ENCODE measurements at places on chromosomes 6 and 20.
A peak's percentile ranks its signal among the peaks of the same experiment; 100 is the strongest.

DNA sequence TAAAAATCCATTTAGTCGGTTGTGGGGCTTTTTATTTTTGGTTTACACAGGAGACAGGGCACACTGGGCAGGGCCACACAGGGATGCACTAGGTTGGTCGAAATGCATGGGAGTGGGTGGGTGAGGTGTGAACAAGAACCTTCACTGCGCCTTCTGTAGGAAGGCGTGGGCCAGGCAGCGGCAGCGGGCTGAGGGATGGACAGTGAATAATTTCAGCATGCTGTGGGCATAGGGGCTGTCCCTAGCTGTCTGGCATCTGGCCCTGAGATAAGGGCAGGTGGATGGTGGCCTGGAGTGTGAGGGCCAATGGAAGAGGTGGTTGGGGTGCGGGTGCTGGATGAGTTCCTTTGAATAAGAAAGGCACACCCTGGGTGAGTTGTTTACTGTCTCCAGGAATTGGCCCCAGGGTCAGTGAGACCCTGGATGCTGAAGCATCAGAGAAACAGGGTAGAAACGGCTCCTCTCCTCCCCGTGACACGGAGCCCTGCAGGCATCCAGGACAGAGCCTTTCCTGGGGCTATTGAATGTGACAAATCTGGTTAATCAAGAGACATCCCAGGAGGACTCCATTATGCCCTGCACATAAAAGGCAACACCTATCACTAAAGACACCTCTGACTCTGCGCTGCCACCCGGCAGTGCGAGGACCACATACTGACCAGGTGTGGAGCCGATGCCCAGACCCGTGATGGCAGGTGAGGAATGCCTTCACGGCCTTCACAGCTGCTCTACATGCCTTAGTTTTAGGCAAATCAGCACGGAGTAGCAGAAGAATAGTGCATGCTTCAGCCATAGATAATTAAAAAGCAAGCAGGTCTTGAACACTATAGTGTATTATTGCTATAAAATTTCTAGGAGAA, 123.0 kb upstream of the SNX9 start:
- no peak for DNase-seq

DNA sequence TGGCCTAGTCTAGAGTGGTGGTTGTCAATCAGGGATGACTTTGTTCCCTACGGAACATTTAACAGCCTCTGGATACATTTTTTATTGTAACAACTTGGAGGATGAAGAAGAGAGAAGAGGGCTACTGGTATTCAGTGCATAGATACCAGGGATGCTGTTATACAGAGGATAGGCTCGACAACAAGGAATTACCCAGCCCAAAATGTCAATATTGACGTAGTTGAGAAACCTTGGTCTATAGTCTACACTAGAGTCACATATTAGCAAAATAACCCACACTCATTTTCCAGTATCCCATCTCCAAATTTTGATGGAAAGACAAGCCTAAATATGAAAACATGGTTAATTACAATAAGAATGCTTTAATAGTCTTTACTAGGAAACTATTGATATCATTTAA, 195.1 kb downstream of the PKHD1 start:
- DNase-seq, result no peak

- no peak for DNase-seq
Observed at GRCh38 chr6:56739836-56740815, 97.4 kb upstream of the DST start.

GRCh38 chr6:119966484-119966883, 616.9 kb upstream of the MAN1A1 start:
- DNase-seq, result no peak

- DNase-seq, result no peak
Observed at GRCh38 chr6:160139420-160139851, 17.8 kb downstream of the SLC22A1 start.

- DNase-seq, result no peak
Observed at GRCh38 chr20:62641321-62642050, 817 bp upstream of the SLCO4A1 start.

- no peak for DNase-seq
Observed at GRCh38 chr6:167560673-167561569, 236.0 kb downstream of the TTLL2 start.

GRCh38 chr6:125236536-125237327, 65.0 kb downstream of the HDDC2 start:
- no peak for DNase-seq

DNA sequence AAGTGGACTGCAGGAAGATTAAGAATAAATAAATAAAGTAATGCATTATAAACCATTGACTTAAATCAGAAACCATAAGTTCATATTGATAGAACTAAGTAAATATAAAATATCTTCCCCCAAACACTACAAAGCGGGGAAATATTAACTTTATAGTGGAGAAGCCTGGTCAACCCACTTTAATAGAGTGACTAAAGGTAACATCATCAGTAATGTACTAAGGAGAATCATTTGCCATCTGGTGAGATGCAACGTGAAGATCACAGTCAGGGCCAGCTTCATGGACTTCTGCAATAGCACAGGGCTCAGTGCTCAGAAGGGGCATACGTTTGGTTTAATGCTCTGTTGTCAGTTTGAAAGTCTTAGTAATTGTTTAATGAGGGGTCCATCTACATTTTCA, 58.8 kb upstream of the CD83 start:
- no peak for DNase-seq

DNA sequence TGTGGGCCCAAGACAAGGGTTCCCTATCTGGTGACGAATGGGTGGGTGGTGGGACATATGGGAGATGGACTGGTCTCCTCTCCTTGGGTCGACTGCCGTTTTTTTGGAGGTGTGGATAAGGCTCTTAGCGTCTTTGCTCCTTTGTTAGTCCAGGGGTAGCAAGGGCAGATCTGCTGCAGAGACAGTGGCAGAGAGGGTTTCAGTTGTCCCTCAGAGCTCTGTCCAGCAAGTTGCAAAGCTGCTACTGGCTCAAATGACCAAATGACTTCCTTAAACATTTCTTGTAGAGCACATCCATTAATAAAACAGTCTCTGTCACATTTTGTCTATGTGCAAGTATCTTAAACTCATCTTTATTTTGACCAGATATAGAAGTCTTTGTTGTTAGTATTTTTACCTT, 508.0 kb upstream of the ADGRB3 start:
- DNase-seq, result no peak

- no peak for DNase-seq
Observed at GRCh38 chr6:131982740-131983259, 31.6 kb upstream of the CCN2 start.

- DNase-seq, result no peak
Observed at GRCh38 chr20:21251278-21251677, 51.9 kb upstream of the XRN2 start.

GRCh38 chr6:142888456-142888855, 56.5 kb downstream of the HIVEP2 start:
- DNase-seq, result no peak

GRCh38 chr6:149347067-149347466, 29.6 kb downstream of the TAB2 start:
- DNase-seq, result no peak

GRCh38 chr6:87832025-87832825, 130.2 kb upstream of the AKIRIN2 start:
- DNase-seq, result no peak

DNA sequence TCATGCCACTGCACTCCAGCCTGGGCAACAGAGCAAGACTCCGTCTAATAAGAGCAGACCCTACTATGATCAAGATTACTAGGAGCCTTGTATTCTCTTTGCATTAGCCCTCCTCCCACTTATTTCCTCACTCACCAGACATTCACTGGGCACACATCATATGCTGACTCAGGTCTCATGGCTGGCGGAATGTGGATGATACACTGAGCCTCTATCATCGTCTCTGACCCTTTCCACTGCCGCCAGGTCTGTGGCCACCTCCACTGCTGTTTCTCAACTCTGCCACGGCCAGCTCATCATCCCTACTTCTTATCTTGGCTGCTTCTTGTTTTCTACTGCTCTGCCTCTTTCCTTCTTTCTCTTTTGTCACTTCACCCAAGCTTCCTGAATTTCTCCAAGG, 161.0 kb downstream of the BACH2 start:
- no peak for DNase-seq

- no peak for DNase-seq
Observed at GRCh38 chr6:150482883-150483409, 114.1 kb downstream of the IYD start.

- no peak for DNase-seq
Observed at GRCh38 chr20:60091305-60091704, 133.1 kb downstream of the CDH26 start.

- DNase-seq, result no peak
Observed at GRCh38 chr20:43408848-43409576, 48.7 kb upstream of the SRSF6 start.

GRCh38 chr6:121242386-121242785, 91.9 kb downstream of the TBC1D32 start:
- DNase-seq, result no peak

GRCh38 chr6:121201105-121201504, 133.2 kb downstream of the TBC1D32 start:
- no peak for DNase-seq

GRCh38 chr6:10297832-10298231, 117.0 kb downstream of the TFAP2A start:
- no peak for DNase-seq

DNA sequence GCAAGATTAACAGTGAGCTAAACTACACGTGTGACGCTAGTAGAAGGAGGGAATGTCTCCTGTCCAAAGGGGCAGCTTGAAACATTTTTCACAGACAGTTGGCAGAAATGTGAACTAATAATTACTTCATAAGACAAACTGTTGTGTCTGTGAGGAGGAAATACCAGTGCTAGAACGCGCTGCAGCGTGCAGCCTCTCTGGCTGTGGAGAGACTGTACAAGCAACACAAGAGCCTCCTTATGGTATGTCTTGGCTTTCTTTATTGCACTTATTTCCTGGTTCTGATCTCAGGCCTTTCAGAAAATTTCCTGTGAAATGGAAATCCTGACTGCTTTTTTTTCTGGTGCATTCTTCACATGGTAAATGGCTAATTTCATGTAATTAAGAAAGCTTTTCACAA, 25.3 kb upstream of the TIAM2 start:
- no peak for DNase-seq

- DNase-seq, result no peak
Observed at GRCh38 chr20:38601216-38602184, at the start of gene ARHGAP40. TSS of gene ARHGAP40 (plus strand) at chr20:38601809.

- DNase-seq, result peak; percentile 37
Observed at GRCh38 chr20:23441850-23442313, 2.4 kb downstream of the CSTL1 start.

DNA sequence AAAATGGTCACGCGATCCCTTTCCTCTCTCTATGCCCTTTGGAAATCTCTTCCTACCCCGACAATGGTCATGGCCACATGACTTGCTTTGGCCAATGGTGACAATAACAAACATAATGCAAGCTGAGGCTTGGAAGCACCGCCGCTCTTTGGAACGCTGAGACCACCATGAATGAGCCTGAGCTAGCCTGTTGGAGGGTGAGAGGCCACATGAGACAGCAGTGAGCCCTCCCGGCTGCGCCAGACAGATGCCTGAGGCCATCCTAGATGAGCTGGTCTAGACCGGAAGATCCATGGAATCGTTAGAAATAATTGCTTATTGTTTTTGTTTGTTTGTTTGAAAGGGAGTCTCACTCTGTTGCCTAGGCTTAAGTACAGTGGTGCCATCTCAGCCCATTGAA, 64.2 kb downstream of the STK35 start:
- DNase-seq, result no peak

DNA sequence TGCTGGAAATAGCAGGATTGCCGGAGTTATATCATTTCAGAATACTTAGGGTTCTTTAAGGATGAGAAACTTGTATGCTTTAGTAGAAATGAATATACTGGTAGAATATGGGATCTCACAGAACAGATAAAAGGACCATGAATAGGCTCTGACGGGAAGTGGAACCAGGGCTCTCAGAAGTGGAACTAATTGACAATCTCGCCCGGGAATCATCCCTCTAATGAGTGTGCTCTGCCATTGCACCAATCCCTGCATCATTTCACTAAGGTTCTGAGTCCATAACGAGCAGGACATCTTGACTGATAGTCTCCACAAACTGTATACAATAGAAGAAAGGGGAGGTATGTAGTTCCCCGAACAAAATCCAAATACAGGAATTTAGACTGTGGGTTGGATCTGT, 150.1 kb downstream of the COL9A1 start:
- no peak for DNase-seq

DNA sequence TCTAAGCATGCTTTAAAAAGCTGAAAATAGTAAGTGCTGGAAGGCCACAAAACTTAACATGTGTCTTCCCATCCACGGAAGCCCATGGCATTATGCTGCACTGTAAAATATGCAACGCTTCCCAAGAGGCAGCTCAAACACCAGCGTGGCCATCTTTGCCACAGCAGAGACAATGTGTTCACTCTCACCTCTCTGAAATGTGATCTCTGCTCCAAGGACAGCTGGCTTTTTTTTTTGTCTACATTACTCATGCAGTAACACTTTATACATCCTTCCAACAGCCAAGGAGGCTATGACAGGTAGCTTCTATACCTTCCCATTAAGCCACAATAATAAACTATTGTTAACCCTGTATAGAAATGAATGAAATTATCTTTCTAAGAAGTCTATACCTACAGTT, 49.2 kb downstream of the BLOC1S5 start:
- DNase-seq, result no peak

GRCh38 chr6:51818520-51819022, 268.8 kb downstream of the PKHD1 start:
- DNase-seq, result no peak

GRCh38 chr6:169955731-169956437, 204.5 kb downstream of the ERMARD start:
- DNase-seq, result no peak

- no peak for DNase-seq
Observed at GRCh38 chr20:45044601-45045000, 56.3 kb downstream of the KCNS1 start.

DNA sequence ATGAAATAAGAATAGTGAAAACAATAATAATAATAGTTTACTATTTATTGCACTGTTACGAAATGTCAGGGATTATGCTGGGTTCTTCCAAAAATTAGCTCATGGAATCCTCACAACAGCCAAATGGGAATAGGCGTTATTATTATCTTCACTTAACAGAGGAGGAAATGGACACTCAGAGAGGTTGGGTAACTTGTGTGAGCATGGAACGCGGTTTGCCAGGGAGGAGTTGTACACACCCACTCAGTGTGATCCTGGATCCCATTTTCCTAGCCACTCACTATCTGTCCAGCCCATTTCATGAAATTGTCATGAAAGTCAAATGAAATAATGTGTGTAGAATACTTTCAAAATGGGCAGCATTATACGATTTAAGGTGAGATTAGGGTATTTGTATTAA, 4.6 kb downstream of the NELFCD start:
- no peak for DNase-seq

GRCh38 chr20:2093159-2093781, 8.4 kb upstream of the STK35 start:
- DNase-seq, result no peak

GRCh38 chr6:17964633-17965032, 22.8 kb downstream of the KIF13A start:
- no peak for DNase-seq

- no peak for DNase-seq
Observed at GRCh38 chr6:155216312-155217046, 47.3 kb upstream of the CLDN20 start.

GRCh38 chr20:37417617-37418467, 71.9 kb downstream of the SRC start:
- no peak for DNase-seq

All from T-helper 9 cell (primary cell).